Suprapubic skin (tissue), 4 donors: ENCODE measurements at places on chromosomes 7 and 10. TPM values are rescaled to one million over a fixed set of nuclear protein-coding genes. Genes with fewer than 3 reads are reported as not detected.

DNA sequence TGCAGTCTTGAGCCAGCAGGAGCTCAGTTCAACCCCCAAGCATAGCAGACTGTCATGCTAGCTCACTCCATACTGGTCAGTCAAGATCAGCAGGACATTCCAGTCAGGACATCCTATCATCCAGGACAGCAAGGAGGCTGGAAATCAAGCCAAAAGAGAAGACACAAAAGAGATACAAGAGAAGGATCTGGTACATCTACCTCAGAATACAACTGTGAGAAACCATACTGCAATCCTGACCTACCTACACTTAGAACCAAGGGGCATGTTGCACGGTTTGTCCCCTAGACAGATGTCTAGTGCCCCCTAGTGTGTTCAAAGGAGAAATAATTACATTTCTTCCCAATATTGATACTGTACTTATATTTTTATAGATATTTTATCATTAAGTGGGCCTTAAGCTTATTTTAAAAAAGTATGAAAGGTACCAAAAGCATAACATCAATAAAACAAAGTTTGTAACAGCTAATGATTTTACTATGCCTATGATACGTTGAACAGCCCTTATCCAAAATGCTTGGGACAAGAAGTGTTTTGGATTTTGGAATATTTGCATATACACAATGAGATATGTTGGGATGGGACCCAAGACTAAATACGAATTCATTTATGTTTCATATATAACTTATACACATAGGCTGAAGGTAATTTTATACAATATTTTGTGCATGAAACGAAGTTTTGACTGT is 26.7 kb downstream of the ERCC6 start:
- DNase-seq, result no peak

GRCh38 chr10:13587391-13587790 is 626 bp downstream of the PRPF18 start:
- DNase-seq, result no peak

DNA sequence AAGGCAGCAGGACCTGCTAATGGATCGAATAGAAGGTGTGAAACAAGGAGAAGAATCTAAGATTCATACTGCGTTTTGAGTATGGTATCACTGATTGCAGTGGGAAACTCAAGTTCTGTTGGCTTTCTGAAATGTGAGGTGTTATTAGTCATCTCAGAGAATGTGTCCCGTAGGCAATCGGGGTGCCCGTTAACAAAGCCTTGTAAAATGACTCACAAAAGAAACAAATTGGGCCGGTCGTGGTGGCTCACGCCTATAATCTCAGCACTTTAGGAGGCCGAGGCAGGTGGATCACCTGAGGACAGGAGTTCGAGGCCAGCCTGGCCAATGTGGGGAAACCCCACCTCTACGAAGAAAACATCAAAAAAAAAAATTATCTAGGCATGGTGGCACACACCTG is 118.2 kb upstream of the C7orf33 start:
- no peak for DNase-seq

- no peak for DNase-seq
These were observed at the start of gene NT5C3A for GRCh38 chr7:33062023-33062781. NT5C3A (minus strand) TSS chr7:33062776; CDS start chr7:33062705, 71 bp downstream.

DNA sequence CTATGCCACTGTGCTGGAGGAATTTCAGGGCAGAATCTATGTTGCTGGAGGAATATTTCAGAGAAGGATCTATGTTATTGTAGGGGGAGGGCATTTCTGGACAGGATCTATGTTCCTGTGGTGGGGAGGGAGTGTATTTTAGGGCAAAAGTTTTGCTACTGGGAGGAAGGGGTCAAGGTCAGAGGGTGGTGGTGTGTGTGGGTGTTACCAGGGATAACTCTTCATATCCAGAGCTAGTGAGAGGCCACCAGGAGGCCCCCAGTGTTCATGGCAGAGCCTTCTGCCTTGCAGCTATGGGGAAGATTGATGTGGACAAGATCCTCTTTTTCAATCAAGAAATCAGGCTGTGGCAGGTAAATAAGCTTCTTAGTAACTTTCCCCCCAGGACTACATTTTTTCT is 2.0 kb upstream of the STRA8 start:
- DNase-seq, result no peak

PARD3 gene
- total RNA-seq, result 165 TPM

GBX1 gene
- not detected for total RNA-seq

DNA sequence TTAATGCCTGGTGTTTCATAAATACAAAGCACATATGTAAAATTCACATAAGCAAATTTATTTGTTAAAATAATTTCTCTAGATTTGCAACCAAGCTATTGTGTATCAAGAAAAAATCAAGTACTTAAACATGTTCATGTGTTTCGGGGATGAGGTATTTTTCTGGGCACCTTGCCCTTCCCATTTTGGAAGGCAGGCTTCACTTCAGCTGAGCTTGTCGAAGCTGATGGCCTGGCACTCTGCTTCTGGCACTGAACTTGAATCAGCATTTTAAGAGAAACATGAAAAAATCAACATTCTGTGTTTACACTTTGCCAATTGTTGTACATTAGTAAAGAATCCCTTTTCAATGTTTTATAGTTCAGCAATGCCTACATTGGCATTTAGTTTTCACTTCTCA is 179.1 kb upstream of the STEAP4 start:
- no peak for DNase-seq
